ENCODE measurements at places on chromosomes 6 and 20. TPM values are rescaled to one million over a fixed set of nuclear protein-coding genes. Genes with fewer than 3 reads are reported as not detected.

MUCL3 gene
- total RNA-seq: not detected

VGLL2 gene
- total RNA-seq: not detected

PTCRA gene
- total RNA-seq: not detected

RIPOR3 gene
- total RNA-seq: 10.6 TPM

TBP gene
- 9.7 TPM for total RNA-seq

ZKSCAN8 gene
- total RNA-seq: 16.9 TPM

TFAP2A gene
- total RNA-seq: 0.52 TPM

SYCP2 gene
- total RNA-seq: 3.1 TPM

BEND3 gene
- total RNA-seq: 1.5 TPM

EPPIN gene
- not detected for total RNA-seq

PHACTR2 gene
- total RNA-seq: 53.8 TPM

TCF15 gene
- 2.5 TPM for total RNA-seq

SLC24A3 gene
- total RNA-seq: 20.4 TPM

All from posterior vena cava (tissue), 2 donors.